ENCODE measurements at places on chromosomes 4 and X.

DNA sequence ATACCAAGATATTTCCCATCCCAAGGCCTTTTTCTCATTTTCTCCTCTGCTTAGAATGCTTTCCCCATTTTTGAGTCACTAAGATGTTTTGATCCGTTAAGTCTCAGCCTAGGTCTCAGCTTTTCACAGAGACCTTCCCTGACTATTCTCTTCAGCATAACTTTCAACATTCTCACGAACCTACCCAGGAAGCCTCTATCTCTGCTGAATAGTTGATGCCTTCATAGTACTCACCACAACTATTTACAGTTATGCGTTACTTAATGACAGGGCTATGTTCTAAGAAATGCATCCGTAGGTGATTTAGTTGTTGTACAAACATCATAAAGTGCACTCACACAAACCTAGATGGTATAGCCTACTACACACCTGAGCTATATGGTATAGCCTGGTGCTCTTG, 64.5 kb downstream of the ARL9 start:
- no peak for DNase-seq

DNA sequence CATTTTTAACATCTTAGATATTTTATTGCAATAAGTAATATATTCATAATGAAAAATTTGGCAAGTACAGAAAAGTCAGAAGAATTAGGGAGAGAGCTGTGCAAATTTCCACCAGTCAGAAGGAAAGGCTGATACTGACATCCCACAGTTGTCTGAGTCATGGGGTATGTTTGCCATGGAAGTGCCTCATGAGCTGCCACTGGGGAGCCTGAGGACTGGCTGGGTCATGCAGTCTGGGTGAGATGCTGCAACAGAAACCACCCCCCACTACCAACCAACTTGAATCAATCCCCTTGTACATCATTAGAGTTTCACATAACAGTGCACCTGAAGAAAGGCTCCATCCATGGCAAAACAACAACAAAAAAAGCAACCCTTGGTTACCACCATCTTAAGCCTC, 45.2 kb upstream of the ENPP6 start:
- DNase-seq: no peak

GRCh38 chr4:160159457-160159856, 1056.6 kb downstream of the RAPGEF2 start:
- no peak for DNase-seq

- DNase-seq: no peak
These were observed 221.0 kb downstream of the PALLD start for GRCh38 chr4:168717847-168718246.

DNA sequence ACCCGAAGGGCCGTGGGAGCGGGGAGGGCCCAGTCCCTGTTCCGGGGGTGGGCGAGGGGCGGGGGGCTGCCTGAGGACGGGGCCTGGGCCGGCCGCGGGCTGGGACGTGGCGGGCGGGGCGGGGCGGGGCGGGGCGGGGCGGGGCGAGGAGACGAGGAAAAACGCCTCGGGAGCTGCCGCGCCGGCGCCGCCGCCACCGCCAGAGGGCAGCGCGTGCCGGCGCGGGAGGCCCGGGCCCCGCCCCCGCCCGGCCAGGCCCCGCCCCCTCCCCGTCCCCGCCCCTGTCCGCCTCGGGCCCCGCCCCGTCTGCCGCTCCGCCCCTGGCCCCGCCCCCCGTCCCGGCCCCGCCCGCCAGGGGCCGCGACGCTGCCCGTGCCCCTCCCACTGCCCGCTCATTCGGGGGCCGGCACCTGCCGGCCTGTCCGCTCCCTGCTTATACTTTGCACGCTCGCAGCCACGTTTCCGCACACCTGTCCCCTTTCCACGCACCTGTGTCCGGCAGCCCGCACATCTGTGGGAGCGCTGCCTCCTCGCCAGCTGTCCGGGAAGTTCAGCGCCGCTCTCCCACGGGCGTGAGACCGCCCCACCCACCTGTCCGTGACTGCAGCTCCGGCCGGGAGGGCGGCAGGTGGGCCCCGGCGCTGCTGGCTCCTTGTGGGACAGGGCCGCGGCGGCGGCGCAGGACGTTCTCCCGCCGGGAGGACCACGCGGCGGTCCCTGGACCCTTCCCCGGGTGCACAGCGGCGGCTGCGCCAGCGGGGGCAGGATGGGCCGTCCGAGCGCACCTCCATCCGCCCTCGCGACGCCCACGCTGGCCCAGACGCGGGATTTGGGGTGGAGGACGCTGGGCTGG, 1.7 kb upstream of the FGFRL1 start:
- DNase-seq: peak; percentile 83

- DNase-seq: no peak
These were observed 78.2 kb downstream of the ATG4A start for GRCh38 chrX:108169768-108170167.

Data from islet precursor cell (in vitro differentiated cells).